ENCODE measurements at places on chromosomes 5 and 9.

GRCh38 chr5:34505731-34506130 lies 150.4 kb upstream of the RAI14 start:
- no peak for DNase-seq

DNA sequence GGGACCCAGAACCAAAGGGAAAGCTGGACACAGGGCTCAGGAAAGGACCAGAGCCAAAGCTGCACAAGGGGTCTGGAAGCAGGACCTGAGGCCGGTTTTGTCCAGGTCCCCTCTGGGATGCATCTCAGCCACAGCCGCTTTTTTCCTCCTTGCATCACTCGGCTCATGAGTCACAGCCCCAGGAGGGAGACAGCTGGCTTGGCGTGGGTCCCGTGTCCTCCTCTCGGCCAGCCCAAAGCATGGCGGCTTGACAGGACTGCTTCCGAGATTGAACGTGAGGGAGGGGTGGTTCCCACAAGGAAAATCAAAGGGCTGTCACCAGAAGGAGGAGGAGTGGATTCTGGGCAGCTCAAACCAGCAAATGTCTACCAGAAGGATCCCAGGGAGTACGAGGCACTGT lies 56.7 kb upstream of the CPLX2 start:
- DNase-seq, result peak; percentile 46

GRCh38 chr5:157516626-157517325 lies 56.8 kb downstream of the NIPAL4 start:
- DNase-seq, result peak; percentile 79

GRCh38 chr9:113590991-113591898 lies 127.7 kb downstream of the RGS3 start:
- no peak for DNase-seq

- DNase-seq, result no peak
These were observed 159.9 kb downstream of the TMEM38B start for GRCh38 chr9:105854026-105854782.

- no peak for DNase-seq
These were observed 106.3 kb downstream of the PCSK5 start for GRCh38 chr9:75996726-75997125.

GRCh38 chr5:96321345-96321744 lies 111.7 kb downstream of the PCSK1 start:
- DNase-seq, result peak; percentile 74

DNA sequence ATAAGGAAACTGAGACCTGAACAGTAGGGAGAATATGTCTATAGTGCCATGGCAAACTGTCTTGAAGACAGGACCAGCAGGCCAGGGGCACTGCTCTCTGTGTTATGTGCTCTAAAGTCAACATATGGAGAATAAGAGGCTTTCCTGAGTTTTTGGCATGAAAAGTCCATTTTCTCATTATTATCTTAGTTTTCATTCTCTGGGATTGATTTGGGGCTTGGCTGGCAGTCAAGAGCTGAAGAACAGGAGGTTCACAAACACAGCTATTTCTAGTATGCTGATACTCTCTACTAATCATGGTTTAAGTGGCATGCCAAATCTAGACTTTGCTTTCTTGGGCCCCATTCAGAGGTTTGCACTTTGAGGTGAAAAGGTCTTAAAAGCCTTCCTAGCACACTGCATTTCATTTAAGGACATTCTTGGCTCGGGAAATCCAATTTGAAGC lies 404.4 kb downstream of the ZNF608 start:
- DNase-seq, result no peak

- DNase-seq, result no peak
These were observed 187.3 kb upstream of the PIK3R1 start for GRCh38 chr5:68028131-68028727.

DNA sequence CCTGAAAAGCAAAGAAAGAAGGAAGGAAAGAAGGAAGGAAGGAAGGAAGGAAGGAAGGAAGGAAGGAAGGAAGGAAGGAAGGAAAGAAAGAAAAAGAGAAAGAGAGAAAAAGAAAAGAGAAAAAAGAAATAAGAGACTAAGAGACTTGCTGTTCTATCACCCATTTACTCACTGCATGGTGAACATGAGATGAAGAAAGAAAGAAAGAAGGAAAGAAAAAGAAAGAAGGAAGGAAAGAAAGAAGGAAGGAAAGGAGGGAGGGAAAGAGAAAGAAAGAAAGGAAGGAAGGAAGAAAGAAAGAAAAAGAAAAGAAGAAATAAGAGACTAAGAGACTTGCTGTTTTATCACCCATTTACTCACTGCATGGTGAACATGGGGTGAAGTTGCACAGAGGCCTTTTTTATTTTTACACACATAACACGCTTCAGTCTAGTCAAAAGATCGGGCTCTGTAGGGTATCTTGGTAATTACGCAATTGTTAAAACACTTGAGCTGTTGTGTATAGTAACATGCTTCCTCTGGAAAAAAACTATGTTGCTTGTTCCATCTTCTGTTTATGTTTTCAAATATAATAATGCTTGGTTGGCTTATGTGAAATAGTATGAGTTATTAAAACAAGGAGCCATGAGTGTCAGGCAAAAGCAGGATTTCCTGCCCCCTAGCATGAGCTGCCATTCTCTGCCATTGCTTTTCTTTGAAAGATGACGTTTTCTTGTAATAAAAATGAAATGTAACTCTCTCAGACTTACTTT lies 119.3 kb upstream of the ZNF608 start:
- DNase-seq, result no peak

- DNase-seq, result no peak
These were observed 317.1 kb upstream of the CCNH start for GRCh38 chr5:87729781-87730180.

- DNase-seq, result no peak
These were observed 443.4 kb upstream of the CD180 start for GRCh38 chr5:67639976-67640375.

DNA sequence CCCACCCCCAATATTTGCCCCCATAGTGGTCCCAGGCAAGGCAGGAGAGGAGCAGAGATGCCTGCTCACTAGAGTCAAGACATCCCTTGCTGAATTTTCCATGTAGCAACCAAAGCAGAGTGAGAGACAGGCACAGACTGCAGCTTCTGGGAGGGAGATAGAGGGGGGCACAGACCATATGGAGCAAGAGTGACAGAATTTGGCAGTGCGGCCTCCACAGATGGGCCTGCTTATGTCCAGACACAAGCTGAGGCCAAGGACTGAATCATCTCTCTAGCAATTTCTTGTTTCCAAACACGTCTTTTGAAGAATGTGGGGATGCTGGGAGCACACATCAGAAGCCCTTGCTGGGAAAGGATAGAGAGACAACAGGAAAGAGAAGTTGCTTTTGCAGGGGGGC lies 53.0 kb upstream of the ALDH1B1 start:
- DNase-seq, result peak; percentile 59

GRCh38 chr9:99513441-99514112 lies 291.5 kb downstream of the SEC61B start:
- DNase-seq, result no peak

Measured in AG09309 (cell line).